Hematopoietic multipotent progenitor cell treated with erythropoietin and hydrocortisone succinate and interleukin-3 and kit ligand, for 17 days (in vitro differentiated cells): ENCODE measurements at places on chromosomes 2 and 18.
A peak's percentile ranks its signal among the peaks of the same experiment; 100 is the strongest.

- DNase-seq: no peak
Measured at GRCh38 chr2:229620289-229620688, 94.1 kb downstream of the DNER start.

DNA sequence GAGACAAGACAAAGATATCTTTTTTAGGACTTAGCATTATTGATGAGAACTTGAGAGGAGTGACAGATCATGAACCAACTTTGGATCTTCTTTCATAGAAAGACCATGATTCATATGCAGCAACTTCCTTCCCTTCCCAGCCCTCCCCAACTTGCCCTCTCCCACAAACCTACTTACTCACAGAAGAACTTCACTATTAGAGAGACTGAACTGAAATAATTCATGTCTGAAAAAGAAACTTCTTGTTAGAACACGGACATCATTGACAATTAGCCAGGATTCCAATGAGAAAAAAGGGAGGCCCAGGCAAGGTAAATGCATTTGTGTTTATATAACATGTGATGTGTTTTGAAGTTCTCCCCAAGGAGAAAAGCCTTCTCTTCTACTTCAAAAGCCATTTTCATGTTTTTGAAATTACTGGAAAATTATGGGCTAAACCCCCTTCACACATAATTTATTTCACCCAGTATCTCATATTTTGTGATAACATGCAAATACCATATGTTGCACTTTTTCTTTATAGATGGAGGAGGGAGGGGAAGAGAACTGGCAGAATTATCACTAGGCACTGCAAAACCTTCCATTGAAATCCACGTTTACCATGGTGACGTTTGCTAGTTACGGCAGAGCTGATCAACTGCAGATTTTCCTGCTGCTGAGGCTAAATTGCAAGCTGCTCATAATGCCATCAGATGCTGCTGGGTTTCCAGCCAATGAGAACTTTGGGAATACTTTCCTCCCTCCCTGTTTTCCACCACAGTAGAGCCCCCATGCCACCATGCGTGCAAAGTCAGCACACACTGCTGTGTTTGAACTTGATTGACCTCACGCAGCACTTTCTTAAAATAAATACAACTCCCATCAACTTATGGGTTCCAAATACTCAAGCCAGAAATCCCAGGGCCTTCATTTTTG is 294.7 kb downstream of the MEIS1 start:
- no peak for DNase-seq

- no peak for DNase-seq
Measured at GRCh38 chr18:8706791-8707555, 1.6 kb downstream of the MTCL1 start.

GRCh38 chr2:113890253-113891235 is 655 bp downstream of the ACTR3 start:
- peak; percentile 77 for DNase-seq

DNA sequence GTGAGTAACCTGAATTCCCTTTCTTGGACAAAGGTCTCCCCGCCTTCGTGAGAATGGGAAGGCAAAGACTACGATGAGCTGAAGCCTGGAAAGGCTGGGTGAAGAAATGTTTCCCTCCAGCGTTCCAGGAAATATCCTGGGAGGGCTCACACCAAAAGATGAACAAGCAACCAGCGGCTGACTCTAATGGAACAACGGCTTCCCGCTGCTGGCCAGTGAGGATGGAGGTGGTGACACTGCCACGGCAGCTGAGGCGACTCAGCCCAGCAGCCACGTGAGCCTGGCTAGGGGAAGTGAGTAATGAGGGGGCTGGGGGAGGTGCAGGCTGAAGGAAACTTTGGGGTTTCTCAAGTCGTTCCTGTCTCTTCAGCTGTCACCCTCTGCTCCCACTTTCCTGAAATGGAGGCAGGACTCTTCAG is 105.0 kb upstream of the SMAD7 start:
- no peak for DNase-seq

DNA sequence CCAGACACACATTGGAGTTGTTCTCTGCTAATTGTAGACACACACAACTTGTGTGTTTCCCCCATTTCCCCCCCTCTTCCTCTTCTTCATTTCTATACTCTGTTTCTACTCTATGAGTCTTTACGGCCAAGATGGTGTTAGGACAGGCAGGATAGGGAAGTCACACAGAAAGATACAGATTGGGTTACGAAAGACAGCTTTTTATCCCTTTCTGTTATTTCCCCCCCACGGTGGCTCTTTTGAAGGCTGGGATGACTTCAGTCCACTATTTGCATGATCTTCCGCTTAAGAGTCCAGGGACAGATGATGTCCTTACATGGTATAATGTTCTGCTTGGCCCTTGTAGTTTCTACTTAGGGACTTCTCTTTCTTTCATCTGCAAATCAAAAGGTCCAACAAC is 1.6 kb upstream of the EMILIN2 start:
- no peak for DNase-seq

DNA sequence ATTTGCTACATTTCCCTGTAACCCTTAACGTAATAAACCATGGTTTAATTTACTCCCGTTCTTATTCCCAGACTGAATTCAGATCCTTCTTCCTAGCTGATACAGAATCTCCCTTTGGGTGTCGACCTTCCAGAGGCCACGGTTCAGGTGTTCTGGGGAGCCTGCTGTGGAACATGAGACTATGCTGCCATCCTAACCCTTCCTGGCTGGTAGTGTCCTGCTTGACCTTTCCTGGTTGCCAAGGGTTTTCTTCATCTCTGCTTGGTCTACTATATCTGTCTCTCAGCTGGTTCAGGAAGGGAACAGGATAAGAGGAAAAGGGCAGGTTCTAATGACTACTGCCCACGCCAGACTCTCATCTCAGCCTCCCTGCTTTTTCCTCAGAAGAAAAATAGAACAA is 36.5 kb downstream of the STAT1 start:
- no peak for DNase-seq

GRCh38 chr2:238304116-238304515 is 15.7 kb upstream of the PER2 start:
- no peak for DNase-seq

DNA sequence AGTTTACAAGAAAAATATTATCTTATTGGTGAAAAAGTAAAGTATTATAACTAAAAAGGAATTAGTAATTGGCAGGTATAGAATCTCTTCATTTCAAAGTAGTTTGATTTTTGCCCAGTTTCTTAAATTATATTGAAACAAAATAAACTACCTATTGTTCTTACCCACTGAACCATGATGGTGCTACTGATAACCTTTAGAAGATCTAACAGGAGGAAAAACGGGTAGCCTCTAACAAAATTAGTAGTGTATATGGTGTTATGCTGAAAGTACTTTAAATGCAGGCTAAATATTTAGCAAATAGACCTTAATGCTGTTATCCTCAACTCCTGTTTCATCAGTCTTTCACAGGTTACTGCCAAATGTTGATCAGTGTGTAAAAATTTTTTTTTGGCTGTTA is 19.1 kb downstream of the MRPS9 start:
- no peak for DNase-seq

GRCh38 chr2:46862514-46862913 is 53.1 kb downstream of the MCFD2 start:
- DNase-seq: no peak

DNA sequence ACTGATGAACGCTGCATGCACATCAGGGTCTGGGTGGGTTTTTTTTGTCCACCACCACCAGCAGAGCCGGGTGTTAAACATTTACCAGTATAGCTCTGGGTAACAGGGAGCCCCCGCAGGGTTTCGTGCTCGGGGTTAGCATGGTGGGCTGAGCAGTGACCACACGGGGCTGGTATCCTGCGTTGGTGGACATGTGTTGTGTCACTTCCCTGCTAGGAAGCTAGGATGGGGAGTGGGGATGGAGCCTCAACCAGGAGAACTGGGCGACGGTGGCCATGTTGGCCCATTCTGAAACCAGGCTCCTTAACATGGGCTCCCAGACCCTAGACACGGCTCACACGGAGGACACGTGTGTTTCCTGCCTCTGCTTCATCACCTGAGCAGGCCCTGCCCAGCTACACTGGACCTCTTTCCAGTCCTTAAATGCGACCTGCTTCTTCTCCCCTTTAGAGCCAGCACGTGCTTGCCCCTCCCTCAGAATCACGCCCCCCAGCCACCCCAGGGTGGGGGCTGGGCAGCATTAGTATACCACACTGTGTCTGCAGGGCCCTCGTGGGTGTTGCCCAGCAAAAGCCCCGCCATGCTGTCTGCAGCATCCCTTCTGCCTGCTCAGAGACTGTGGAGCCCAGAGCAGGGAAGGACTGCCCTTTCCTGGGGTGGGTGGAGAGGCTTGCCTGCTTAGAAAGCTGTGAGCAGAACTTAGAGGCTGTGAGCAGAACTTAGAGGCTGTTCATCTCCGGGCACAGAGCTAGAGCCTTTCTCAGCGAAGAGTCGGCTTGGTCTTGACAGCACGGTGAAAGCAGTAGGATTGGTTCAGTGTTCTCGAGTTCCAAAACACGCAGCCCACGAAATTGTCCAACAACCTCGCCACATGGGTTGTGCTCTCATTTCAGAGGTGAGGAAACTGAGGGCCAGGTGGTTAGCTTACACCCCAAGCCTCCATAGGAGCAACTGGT is 142.1 kb downstream of the KLHL29 start:
- DNase-seq: no peak

DNA sequence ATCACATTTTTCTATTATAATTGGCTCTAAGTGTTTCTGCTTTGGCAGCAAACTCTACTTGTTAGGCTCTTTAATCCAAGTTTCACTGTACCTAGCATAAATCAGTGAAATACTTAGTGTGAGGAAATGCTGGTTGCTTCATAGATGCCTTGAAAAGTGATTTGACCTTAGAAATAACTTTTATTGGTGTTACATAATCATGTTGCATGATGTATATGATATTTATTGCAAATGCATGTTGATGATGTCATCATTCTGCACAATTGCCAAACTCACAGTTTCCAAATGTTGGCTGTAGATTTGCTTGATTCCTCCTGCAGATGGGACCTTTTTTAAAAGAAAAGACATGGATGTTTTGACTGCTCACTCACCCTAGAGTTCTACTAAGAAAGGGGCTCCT is 137.6 kb upstream of the BCL2L11 start:
- DNase-seq: no peak

DNA sequence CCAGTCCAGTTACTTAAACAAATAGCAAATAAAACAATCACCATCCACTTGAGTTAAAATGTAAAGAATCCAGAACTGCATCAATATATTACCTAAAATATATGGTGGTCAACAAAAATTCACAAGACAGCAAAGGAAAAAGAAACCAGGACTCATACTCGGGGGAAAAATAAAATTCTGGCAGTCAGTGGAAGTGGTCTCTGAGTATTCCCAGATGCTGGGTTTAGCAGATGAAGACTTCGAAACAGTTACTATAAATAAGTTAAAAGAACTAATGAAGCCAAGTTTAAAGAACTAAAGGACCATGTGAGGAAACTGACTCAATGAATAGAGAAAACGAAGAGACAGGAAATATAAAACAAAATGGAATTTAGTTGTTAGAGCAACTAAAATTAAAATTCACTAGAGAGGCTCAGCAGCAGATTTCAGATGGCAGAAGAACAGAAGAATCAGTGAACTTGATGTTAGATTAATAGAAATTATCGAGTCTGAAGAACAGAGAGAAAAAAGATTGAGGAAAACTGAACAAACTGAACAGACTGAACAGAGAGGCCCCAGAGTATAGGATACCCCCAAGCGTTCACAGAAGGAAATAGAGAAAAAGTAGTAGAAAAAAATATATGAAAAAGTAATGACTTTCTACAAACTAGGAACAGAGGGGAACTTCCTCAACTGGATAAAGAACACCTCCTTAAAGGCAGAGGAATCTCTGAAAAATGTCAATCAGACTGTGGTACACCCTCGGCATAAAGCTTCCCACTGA is 27.9 kb downstream of the MGAT4A start:
- DNase-seq: no peak

GRCh38 chr18:58091099-58091611 is 47.1 kb downstream of the NEDD4L start:
- DNase-seq: peak; percentile 48

- DNase-seq: no peak
Measured at GRCh38 chr2:112630268-112630667, 15.5 kb upstream of the SLC20A1 start.

GRCh38 chr18:45012286-45012685 is 331.6 kb downstream of the SETBP1 start:
- no peak for DNase-seq

GRCh38 chr18:76491776-76492668 is 3.0 kb downstream of the ZNF516 start:
- no peak for DNase-seq

DNA sequence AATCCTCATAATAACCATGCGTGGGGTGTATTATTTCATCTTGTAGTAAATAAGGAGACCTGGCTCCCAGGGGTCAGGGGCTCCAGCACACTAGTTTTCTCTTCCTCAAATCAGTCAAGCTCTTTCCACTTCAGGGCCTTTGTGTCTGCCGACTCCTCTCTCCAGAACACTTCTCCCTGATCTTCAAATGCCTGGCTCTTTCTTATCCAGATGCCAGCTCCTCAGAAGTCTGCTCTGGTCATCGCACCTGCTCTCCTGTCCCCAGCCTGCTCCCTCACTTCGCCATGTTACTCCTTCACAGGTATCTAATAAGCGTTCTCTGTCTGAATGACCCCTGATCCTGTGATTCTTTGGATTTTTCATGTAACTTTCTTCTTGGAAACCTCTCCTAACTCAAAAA is 62.0 kb downstream of the GYPC start:
- DNase-seq: no peak

DNA sequence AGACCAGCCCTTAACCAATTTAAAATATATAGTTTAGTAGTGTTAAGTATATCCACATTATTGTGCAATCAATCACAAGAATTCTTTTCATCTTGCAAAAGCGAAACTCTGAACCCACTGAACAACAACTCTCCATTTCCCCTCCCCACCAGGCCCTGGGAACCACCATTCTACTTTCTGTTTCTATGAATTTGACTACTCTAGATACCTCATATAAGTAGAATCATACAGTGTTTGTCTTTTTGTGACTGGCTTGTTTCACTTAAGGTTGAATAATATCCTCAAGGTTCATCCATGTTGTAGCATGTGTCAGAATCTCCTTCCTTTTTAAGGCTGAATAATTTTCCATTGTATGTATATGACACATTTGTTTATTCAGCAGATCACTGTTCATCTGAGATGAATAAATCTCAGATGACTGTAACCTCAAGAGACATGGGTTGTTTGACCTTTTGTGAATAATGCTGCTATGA is 8.1 kb upstream of the SOS1 start:
- no peak for DNase-seq

DNA sequence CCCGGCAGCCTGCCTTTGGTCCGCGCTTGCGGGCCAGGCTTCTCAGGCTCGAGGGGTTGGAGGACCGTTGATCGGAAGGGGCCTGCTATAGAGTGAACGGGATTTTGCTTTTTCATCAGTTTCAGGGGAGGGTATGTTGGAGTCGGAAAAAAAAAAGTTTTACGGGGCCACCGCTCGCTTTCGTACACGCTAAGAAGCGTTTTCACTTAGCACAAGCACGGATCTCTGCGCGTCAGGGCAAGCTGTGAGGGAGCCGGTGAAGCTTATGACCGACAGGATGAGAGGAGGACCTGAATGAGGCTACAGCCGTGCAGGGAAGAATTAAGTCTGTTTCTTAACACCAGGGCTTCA is 443 bp downstream of the CPSF3 start:
- DNase-seq: peak; percentile 24

GRCh38 chr18:49678440-49678839 is 116.6 kb downstream of the LIPG start:
- no peak for DNase-seq
